ENCODE measurements at places on chromosomes 5 and 9.

DNA sequence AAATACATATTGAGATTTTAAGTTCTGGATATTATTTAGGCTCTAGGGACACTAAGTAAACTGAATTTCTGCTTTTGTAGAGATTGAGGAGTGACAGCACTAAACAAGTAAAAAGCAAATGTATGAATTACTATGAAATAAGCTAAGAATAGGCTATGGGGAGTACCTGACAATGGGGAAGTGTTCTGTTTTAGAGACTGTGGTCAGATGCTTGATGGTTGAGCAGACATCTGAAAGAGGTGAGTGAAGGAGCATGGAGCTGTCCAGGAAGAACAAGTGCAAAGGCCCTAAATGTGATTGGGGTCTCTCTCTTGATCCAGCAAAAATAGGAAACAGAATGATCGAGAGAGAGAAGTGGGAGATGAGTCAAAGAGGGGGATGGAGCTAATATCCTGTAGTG lies 111.7 kb downstream of the JAKMIP2 start:
- DNase-seq = no peak

DNA sequence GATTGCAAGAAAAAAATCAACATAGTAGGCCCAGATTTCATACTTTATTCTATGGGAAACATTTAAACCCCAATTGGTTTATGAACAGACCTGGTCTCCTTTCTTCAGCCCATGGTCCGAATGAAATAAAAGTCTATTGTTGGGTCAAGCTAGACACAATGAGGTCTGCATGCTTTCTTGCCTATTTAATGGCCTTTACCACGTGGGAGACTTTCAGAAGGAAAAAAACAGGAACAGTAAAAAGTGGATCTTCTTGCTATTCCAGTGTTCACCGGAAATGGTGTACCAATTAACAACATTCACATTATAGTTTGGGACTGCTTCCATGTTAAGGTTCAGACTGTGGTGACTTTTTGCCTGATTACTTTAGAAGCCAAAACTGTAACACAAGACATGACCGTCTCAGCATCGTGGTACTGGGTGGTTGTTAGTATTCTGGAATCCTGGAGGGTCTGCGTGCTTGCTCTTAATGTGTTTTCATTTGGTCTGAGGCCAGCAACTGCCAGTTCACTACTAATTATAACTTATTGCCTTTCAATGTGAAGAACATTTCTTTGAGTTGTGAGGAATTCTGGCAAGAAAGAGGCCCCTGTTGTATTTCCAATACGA lies 85.4 kb upstream of the PRRC1 start:
- DNase-seq = no peak

DNA sequence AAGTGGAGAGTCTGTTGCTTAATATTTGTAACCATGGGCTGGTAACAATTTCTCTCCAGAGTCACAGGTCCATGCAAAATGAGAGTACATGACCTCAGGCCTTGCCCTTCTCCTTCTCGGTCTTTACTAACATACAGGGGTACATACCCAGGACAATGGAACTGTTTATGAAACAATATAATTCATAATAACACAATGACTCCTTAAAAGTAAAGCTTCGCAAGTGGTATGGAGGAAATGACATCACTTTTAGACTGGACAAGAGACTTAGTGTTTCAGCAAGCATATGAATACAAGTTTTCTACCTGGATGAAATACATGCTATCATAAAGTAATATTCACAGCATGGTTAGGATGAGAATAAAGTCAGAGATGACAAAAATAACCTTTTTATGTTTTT lies 386.6 kb downstream of the PLK2 start:
- DNase-seq = no peak

- DNase-seq = peak; percentile 37
These were observed 47.9 kb upstream of the SEMA6A start for GRCh38 chr5:116622375-116623050.

DNA sequence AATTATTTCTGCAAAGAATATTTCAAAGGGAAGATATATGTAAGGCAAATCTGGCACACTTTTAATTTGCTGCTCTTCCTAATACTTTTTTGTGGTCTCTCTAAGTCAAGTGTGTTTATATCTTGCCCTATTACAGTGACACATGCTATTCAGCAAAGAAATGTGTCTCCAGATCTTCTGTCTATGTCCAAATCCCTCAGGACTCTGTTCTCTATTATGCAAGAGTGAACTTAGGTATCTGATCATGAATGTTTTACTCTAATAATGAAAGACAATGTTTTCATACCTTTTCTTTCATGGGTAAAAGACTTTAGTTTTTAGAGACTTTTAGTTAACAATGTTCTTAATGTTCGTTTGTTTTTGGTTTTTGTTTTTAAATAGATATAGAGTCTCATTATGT lies 255.4 kb upstream of the DAB2 start:
- no peak for DNase-seq

GRCh38 chr9:68417762-68418161 lies 61.4 kb downstream of the PGM5 start:
- no peak for DNase-seq

- DNase-seq = no peak
These were observed 286.3 kb downstream of the PDE4D start for GRCh38 chr5:59607138-59607765.

- no peak for DNase-seq
These were observed 6.4 kb upstream of the GLIS3 start for GRCh38 chr9:4306066-4306776.

GRCh38 chr9:16312116-16312515 lies 558.4 kb downstream of the BNC2 start:
- DNase-seq = no peak

- DNase-seq = peak; percentile 33
These were observed 172.8 kb downstream of the ERCC6L2 start for GRCh38 chr9:96048104-96048955.

- DNase-seq = no peak
These were observed 157.1 kb upstream of the FGF10 start for GRCh38 chr5:44546286-44546685.

GRCh38 chr9:135014311-135015010 lies 73.0 kb upstream of the OLFM1 start:
- DNase-seq = no peak
